ENCODE measurements at places on chromosomes 4 and X.

DNA sequence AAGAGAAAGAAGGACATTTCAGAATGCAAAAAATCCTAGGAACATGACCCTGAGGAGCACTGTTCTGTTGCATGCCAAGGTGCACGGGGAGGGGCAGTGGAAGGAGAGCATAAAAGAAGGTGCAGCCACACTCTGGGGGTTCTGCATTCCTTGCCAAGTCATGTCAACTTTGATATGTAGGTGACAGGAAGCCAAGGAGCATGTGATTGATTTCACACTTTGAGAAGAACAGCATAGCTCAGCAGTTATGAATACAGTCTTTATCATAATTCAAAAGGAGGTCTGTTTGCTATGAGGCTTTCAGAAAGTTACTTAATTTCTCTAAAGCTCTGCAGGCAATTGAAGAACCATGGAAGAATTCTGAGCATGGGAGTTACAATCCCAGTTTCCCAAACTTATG lies 50.6 kb downstream of the SCFD2 start:
- no peak for DNase-seq

- no peak for DNase-seq
These were observed 155.2 kb upstream of the MSX1 start for GRCh38 chr4:4704267-4704666.

DNA sequence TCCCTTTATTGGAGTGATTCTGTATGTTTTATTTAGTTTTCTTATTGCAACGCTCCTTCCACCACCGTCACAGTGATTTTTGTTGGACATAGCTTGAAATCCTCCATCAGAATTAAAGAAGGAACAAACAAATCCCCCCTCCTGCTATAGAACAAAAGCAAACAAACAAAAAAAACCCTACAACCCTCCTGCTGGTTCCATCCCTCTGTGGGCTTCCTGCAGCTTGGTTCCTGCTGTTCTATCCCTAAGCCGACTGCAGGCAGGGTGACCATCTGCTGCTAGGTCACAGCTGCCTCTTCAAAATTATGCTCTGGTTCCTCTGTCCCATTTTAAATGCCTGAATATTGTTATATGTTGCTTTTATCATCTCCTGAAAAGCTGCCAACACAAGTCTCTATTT lies 116.8 kb upstream of the AGA start:
- no peak for DNase-seq

- no peak for DNase-seq
These were observed 46.4 kb upstream of the GPM6B start for GRCh38 chrX:13863324-13863723.

- no peak for DNase-seq
These were observed 30.3 kb downstream of the EIF2S3 start for GRCh38 chrX:24085101-24085500.

- DNase-seq = no peak
These were observed 82.1 kb downstream of the NHSL2 start for GRCh38 chrX:71992711-71993110.

- no peak for DNase-seq
These were observed 28.0 kb upstream of the AMOT start for GRCh38 chrX:112868586-112868985.

DNA sequence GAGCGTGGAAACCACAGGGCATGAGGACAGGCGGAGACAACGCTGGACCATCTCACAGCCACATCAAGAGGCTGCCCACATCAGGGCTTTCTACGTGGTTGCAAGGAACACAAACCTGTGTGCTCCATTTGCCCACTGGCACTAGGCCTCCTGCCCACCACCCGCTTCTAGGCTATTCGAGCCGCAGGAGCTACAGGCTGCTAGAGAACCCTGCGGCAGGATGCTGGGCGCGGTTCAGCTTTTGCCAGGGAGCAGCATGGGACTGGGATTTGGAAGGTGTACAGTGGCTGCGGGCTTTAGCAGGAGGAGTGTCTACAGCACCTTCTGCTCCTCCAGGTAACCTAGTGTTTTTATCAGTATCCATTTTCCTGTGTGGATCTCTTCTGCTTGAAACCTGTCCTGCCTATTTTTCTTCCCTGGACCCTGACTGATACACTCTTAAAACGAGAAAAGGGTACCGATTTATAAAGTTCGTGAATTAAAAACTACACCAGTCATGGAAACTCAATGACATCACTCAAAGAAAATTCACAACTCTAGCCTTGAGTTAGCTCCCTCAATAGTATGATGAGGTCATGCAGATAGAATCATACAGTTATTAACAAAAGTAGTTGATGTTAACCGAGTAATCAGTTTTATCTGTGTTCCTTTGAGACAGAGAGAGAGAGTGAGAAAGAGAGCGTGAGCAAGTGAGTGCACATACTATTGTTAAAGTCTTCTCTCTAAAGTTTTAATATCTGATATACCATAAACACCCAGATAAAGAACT lies 12.8 kb downstream of the NOP14 start:
- no peak for DNase-seq

DNA sequence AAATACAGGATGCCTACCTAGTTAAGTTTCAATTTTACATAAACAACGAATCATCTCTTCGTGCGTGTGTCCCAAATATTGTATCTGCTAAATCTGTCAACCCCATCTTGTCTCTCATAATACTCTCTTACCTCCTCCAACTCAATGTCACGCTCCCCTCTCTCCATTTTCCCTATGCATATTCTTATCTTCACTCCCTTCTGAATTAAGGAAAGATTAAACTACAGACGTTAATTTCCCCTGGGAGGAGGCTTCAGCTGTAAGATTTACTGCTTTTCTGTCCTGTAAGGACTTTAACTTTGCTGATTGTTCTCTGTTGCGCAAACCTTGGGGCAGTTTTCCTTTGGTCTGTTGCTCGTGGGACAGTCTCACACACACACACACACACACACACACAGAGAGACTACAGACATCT lies 455 bp upstream of the ABCB7 start:
- no peak for DNase-seq

- no peak for DNase-seq
These were observed 122.2 kb upstream of the GC start for GRCh38 chr4:71906096-71906495.
